ENCODE measurements at places on chromosomes 7 and 10.

DNA sequence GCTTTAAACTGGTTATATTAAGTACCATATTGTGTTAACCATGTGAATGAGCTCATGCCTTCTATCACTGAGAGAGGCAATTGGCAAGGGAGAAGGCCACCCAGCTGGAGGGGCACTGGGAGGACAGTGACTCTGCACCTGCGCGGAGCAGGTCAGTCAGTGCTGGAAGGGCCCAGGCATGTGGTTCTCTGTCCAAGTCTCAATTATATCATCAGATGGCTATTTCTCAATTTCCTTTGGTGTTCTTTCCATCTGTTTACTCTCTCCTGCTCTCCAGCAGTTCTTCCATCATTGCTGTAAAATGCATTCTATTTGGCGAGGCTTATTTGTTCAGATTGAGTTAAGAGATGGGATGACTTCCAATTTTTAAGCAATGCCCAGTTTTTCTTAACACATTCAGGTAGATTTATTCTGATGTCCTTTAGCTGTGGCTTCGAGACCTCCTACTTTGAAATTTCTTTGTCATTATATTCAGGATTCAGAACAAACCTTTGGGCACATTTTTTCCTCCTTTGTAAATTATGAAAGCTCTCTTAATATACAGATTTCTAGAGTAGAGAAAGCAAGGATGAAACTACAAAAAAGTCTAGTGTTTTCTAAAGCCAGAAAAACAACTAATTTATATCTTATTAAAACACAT, 159.3 kb downstream of the BMPER start:
- no peak for DNase-seq

- DNase-seq = no peak
These were observed 238.7 kb upstream of the PRSS58 start for GRCh38 chr7:142496545-142496991.

- peak; percentile 80 for DNase-seq
These were observed 104.3 kb downstream of the NRBF2 start for GRCh38 chr10:63237396-63237795.

DNA sequence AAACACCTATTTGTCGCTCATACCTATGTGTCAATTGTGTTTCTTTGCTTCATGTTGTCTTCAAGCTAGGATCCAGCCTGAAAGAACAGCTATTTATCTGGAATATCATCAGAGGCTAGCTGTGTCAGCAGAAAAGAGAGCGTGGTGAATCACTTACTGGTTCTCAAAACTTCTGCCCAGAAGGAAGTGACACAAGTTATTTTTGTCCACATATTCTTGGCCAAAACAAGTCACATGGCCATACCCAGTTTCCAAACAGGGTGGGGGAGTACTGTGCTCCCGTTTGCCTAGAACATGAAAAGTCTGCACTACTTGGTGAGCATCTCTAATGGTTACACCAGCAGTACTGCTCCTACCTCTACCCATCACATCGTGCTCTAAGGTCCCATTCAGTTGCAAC, 160.9 kb upstream of the CSTF2T start:
- no peak for DNase-seq

GRCh38 chr10:129659508-129660268, 192.6 kb downstream of the MGMT start:
- DNase-seq = no peak

DNA sequence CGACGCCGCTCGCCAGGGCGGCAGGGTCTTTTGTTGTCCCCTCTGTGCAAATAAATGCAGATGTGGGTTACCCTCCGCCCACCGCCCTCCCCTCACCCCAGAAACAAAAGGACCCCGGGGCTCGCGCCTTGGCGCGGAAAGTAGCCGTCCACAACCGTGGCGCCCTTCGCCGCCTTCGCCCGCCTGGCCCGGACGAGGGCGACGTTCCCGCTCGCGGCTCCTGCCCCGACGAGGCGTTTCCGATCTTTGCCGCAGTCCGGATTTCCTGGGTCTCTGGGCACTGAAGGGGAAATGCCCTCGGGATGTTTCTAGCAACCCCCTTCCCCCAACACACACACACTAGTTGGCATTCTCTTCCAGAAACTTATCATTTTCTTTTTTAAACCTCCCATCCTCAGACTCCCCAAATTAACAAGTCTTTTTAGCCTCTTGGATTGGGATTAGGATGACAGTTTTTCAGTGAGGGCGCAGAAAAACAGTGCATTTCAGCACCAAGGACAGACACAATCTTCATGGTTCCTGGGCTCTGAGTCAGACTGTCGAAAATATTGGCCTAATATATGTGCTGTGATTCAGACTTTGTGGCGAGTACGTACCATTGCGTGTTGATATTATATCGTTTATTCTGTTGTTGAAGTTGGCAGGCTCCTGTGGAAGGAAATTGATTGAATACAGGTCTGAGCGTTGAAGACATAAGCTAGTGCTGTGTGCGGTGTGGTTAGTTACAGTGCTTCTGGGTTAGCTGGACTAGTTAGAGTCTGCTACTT, 771 bp downstream of the PHYHIPL start:
- DNase-seq = peak; percentile 47

DNA sequence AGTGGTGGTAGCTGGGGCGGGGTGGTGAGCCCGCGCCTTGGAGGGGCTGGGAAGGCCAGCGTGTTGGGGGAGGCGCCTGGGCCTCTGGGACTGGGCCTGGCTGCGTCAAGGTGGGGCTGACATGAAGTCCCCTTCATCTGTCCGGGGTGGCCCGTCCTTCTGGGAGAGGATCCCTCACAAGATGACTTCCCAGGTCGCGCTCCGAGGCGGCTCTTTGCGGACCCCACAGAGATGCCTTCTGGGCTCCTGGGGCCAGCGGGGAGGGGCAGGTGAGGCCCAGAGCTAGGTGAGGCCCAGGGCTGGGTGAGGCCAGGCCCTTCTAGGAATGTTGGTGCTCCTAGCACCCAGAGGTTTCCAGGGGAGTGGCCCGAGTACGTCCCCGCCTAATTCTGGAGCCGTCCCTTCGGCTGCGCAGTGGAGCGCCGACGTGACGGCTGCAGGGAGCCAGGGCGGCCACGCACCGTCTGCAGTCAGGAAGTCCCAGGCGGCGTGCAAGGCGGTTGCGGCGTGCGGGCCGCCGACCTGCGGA, 58.2 kb upstream of the NUPR2 start:
- DNase-seq = no peak

- no peak for DNase-seq
These were observed 31.6 kb downstream of the CCDC3 start for GRCh38 chr10:12969951-12970350.

GRCh38 chr10:126634911-126635310, 35.6 kb downstream of the C10orf90 start:
- no peak for DNase-seq

DNA sequence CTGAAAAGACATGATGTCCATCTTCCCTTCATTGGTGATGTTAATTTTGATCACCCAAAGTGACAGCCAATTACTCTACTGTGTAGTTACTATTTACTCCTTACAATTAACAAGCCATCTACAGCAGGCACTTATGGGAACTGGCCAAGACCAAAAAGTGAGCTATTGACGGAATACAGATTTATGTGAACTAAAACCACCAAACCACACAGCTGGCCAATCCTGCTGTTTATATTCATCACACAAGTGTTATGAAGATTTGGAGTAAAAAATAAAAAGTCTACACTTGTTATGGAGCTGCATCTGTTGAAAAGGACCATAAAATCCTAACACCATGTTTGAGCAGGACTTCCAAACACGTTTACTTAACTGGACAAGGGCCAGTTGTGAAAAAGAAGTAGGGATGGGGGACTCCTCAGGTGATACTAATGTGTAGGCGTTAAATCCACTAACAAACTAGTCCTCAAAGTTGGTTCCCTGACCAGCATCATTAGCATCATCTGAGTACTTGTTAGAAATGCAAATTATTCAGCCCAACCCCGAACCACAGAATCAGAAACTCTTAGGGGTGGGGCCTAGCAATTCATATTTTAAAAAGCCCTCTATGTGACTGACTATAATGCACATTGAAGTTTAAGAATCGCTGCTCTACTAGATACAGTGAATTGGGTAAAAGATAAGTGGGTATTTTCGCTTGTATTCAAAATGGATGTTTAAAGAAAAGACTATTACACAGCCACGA, 11.6 kb downstream of the MCMBP start:
- no peak for DNase-seq

DNA sequence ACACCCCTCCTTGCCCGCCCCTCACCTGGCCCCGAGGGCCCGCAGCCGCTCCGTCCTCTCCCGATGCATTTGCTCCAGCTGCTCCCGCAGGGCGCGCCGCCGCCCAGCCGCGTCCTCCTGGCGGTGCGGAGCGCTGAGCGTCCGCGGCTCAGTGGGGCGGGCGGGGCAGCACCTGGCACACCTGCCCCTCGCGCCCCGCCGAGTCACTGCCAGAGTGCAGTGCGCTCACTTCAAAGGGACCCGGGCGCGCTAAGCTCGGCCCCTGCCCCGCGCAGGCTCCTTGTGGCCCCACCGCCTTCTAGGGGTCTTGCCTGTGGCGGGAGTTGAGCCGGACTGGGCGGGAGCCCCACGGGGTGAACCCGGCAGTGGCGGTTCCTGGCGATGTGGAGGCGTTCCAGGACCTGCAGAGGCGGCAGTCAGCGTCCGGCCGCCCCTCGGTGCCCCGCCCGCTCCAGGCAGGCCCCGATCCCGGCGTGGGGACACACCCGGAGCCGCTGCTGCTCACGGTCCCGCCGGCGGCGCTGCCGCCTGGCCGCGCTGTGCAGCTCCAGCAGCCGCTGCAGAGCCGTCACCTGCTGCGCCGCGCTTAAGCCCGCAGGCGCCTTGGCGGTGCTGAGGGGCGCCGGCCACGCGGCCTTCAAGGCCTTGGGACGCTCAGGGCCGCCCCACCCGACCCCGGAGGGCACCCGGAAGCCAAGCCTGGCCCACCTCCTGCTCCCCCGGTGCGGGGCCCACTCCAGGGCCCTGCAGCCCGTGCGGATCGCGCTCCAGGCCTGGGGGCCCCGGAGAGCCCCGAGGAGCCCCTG, 6.7 kb downstream of the ATP6V1F start:
- peak; percentile 80 for DNase-seq

- DNase-seq = peak; percentile 63
These were observed 6.1 kb upstream of the MYOZ1 start for GRCh38 chr10:73647211-73647874.

DNA sequence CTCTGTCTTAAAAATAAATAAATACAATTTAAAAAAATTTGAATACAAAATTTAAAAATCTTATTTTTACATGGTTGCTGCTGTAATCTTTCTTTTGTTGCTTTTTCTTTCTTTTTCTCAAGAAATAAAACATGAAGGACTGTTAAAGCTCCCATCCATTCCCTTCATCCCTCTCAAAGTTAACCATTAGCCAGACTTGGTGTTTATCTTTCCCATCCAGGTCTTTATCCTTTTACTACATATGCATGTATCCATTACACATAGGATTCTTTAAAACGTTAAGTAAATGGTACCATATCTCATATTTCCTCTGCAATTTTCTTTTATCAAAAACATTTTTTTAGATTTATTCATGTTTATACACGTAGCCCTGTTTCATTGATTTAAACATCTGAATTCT, 70.1 kb downstream of the CREB3L2 start:
- no peak for DNase-seq

All from large intestine (tissue), 12 donors.